RPMI7951 (cell line): ENCODE measurements at places on chromosomes 16 and 17. TPM values are rescaled to one million over a fixed set of nuclear protein-coding genes. Genes with fewer than 3 reads are reported as not detected.
A peak's percentile ranks its signal among the peaks of the same experiment; 100 is the strongest.

- no peak for DNase-seq
Observed at GRCh38 chr17:38333635-38334295, 10.0 kb downstream of the GPR179 start.

DNA sequence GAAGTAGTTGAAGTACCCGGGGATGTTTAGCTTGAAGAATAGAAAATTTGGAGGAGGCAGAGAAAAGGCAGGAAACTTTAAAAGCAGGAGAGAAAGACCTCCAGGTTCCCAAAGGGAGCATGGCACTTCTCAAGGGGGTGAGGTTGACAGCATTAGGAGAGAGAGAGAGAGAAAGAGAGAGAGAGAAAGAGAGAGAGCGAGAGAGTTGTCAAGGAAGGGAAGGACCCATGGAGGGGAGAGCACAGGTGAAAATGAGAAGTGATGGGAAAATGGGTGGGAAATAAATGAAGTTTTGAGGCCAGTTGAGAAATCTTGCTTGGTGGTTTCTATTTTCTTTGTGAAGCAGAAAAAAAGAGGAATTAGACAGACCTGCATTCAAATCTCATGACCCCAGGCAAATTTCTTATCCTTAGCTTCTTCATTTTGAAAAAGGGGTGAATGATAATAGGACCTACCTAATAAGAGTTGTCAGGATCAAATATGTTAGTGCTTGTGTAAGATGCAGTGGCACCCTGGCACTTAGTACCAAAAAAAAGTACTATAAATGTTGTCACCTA, 24.0 kb downstream of the PRKCB start:
- DNase-seq: no peak

- no peak for DNase-seq
Observed at GRCh38 chr17:61581611-61582349, 9.2 kb downstream of the NACA2 start.

DNA sequence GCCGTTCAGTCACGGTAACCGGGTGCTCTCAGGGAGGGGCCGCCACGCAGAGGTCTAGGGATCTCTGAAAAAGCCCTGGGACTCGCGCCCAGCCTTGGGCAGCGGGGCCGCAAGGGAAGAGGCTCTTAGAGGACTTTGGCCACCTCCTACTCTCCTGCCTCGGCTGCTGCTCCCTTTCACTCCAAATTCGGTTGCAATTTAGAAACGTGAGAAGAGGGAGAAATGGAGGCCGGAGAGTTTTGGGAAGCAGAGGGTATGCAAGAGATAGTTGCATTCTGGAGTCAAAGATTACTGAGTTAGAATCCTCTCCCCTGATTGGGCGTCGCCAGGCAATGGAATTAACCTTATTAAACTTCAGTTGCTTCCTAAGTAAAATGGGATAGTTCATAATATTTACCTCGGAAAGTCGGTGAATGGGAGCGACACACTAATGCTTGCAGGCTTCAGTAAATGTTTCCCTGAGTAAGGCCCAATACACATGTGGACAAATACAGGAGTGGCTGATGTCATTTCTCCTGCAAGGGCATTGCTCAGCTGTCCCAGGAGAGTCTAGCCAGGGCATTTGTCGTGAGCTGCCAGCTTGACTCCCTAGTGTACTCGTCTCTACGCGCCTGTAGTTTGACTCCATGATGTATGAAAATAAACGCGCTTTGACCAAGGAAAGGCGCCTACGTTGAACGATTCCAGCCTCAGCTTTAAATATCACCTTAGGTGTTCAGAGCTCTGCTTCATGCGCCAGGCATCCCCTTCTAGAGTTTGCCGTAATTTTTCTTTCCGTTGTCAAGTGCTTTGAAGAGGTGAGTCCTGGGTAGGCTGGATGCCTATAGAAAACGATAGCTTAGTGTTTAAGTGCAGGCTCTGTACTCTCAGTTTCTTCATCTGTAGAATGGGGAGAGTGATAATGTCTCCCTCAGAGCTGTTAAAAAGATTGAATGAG, 667 bp downstream of the OGFOD1 start:
- peak; percentile 55 for DNase-seq

GRCh38 chr16:74583926-74584666, 22.8 kb downstream of the GLG1 start:
- no peak for DNase-seq

GRCh38 chr17:27456681-27457359, 572 bp downstream of the KSR1 start:
- DNase-seq: no peak

DNA sequence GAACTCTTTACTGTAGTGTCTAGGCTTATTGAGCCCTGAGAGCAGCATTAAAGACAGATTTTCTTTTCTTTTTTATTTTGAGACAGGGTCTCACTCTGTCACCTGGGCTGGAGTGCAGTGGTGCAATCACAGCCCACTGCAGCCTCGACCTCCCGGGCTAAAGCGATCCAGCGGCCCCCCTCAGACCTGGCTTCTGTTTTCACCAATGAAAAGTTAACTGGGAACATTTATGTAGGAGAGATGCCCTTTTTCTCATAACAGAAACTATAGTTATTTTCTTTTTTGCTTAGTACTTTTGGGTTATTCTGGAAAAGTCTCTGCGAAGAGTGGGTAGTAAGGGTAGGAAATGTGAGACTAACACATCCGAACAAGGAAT, 1.5 kb downstream of the MAP1LC3B start:
- DNase-seq: no peak

DNA sequence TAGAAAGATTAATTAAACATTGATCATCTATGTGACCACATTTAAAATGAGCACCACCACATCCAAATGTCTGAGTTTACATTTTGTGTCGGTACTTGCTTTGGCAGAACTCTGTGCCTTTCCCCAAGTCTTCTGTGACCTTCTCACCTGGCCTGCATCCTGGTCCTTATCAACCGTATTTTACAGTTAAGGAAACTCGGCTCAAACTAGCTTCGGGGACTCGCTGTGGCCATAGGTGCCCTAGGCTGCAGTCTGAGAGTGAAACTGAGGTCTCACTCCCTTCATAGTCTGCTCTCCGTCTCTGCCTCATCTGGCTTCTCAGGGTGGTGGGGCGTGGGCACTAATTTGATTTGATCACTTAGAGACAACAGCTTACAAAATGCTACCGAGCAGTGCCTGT, 555.5 kb downstream of the WWOX start:
- no peak for DNase-seq

GRCh38 chr17:1377334-1377733, 22.7 kb downstream of the YWHAE start:
- DNase-seq: no peak

DNA sequence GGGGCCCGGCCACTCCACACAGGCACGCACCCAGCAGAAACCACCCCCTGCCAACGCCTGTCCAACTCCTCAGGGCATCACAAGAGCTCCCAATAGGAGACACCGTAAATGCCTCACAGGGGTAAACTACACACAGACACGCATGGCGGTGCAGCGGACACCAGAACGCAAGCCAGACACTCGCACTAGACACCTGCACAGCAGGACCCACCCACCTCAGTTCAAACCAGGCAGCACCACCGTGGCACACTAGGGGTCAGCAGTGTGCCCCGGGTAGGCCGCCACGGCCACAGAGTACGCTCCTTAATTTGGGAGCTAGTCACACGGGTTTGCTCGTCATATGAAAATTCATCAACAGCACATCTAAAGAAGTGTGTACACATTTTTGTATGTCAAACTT, 3.4 kb downstream of the SLC38A10 start:
- DNase-seq: no peak

DNA sequence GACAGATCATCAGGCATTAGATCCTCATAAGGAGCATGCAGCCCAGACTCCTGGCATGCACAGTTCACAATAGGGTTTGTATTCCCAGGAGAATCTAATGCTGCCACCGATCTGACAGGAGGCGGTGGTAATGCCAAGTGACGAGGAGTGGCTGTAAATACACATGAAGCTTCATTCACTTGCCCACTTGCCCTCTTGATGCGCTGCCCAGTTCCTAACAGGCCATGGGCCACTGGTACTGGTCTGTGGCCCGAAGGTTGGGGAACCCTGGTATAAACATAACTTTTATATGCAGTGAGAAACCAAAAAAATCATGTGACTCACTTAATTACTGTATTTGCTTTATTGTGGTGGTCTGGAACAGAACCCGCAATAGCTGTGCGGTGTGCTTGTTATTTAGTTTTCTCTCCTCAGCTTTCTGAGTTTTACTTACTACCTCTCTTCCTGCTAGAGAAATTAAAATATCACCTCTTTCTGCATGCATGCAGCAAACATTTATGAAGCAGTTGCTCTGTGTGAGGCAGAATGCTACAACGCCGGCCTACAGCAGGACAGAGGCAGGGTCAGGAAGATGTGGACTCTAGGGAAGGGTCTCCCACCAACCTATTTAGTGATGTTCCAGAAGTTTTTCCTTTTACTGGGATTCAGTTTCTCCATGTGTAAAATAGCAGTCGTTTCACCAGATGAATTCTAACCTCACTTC, 151.3 kb downstream of the MAF start:
- no peak for DNase-seq

DNA sequence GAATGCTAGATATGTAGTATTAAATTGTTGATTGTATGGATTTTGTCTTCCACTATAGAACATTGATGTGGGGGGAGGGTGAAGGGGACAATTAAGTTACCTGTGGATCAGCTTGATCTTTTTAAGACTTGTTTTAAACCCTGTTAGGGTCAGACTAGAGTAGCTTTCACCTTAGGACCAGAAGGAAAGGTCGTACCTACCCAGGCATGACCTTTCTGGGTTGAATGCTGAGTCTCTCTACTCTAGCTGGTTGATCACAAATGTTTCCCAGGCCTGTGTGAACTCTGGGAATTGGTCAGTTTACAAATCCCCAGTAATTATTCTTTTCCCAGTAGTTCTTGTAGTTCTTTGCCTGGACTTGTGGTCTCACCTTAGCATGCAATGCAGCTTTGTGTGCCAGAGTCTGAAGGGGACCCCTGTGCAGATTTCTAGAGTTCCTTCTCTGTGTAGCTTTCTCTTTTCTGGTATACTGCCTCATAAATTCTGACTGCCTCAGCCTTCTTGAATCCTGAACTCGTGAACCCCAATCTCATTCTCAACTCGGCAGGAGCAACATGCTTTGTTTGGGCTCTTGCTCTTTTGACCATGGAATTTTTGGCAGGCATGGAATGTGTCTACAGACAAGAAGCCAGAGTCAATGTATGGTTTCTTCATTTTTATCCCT, 54.1 kb downstream of the VMP1 start:
- DNase-seq: peak; percentile 71

DNA sequence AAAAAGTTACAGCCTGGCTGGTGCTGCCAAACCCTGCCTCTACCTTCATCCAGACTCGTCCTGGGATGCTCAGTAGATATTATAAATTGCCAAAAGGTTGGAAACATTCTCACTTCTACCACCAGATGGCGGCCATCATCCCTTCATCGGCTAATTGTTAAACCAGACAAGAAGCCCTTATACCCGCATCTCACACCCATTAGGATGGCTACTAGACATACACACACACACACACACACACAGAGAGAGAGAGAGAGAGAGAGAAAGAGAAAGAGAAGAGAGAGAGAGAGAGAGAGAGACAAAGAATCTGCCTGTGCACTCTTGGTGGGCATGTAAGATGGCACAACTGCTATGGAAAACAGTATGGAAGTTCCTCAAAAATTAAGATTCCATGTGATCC, 15.0 kb upstream of the SCIMP start:
- DNase-seq: peak; percentile 74

DNA sequence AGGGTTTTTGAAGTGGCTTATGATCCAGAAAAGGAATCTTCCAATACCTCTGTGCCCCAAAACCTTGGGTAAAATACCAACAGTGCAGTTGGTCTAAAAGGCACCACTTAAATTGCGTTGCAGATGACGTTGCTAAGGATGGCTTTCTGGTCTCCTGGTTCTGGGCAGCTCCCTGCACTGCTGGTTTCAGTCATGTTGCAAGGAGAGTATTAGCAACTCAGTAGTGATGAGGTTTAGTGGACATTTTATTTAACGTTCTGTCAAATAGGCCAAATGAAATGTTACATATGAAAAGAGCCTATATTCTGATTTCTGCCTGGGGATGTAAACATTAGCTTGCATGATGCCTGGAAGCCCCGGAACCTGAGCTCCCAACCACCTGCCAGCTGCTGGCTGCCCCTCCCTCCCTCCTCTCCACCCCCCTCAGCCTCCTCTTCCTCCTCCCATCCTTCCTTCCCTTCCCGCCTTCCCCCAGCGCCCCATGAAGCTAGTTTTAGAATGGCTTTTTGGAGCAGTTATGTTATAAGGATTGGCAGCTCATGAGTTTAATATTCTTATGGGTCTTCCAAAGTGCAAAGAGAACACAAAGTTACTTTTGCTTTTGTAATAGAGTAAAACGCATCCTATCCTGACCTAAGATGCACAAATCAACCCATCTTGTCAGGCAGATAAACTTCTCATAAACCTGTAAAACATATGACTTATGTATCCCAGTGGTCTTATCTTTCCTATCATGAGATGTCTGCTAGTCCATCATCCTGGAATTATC, 20.7 kb downstream of the CD7 start:
- DNase-seq: peak; percentile 20

- no peak for DNase-seq
Observed at GRCh38 chr16:49605536-49606254, 232.1 kb downstream of the C16orf78 start.

DNA sequence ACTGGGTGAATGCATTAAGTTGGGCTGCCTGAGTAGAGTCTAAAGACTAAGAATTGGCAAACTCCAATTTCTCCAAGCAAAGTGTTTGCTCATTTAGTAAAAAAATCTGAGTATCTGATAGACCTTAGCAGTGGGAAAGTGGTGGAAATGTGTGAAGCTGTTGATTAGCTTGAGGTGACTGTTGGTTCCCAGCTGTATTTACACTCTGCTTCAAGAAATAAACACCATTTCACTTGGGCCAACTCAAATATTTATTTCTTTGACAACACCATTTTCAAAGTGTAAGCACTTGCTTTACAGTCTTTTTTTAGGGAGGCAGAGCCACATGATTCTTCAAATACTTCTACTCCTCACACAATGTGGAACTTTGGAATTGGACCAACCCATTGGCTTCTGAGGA, 8.7 kb downstream of the KCTD19 start:
- DNase-seq: no peak

- DNase-seq: no peak
Observed at GRCh38 chr16:35523991-35524390, 2064.6 kb downstream of the TP53TG3F start.

GRCh38 chr17:33871720-33872540, 383.2 kb upstream of the CCL2 start:
- DNase-seq: peak; percentile 65

DNA sequence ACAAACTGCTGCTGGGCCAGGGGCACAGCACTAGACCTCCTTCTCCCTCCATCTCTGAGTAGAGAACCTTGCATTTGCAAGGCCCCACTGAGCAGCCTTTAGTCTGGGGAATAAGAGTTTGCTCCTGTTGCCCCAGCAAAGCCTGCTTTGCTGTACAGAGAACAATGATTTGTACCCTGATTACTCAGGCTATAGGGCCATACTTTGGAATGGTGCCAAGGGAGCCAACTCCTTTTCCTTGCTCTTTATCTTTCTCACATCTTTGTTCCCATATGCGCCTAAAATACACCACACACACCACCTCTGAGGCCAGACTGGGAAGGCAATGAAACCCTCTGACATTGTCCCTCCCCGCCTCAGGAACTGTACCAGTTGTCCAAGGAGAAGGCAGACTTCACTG, 21.2 kb downstream of the LIG3 start:
- no peak for DNase-seq

PIK3R5 gene
- 0.24 and 0.88 TPM in 2 replicates for total RNA-seq

TRPV3 gene
- total RNA-seq: under 0.01 and 0.10 TPM in 2 replicates

SPNS3 gene
- total RNA-seq: not detected in 2 replicates

DPEP3 gene
- total RNA-seq: not detected in 2 replicates

CLDN6 gene
- not detected in 2 replicates for total RNA-seq

NUDT21 gene
- 89.7 and 101 TPM in 2 replicates for total RNA-seq

CCL1 gene
- not detected in 2 replicates for total RNA-seq

SLC6A2 gene
- 0.10 TPM in 1 of 2 replicates, not detected in the other for total RNA-seq

SNX11 gene
- 6.4 and 10.4 TPM in 2 replicates for total RNA-seq
